ENCODE measurements at places on chromosomes 4 and X.
A peak's percentile ranks its signal among the peaks of the same experiment; 100 is the strongest.

DNA sequence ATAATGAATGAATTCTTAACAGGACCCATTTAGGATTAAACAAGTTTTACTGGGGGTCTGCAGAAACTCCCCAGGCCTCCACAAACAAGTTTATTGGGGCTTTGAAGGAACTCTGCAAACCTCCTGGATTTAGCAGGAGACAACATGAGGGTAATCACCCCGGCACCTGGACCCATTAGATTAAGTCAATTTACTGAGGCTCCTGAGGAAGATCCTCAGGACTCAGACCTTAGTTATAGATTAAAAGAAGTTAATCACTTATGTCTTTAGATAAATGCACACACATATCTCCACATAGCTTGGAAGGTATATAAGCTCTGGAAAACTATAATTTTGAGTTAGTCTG is 29.4 kb downstream of the XG start:
- no peak for DNase-seq

- DNase-seq, result peak; percentile 13
Observed at GRCh38 chr4:139934057-139934707, 219.8 kb downstream of the MAML3 start.

GRCh38 chr4:151455212-151455611 is 46.2 kb downstream of the FHIP1A start:
- DNase-seq, result no peak

DNA sequence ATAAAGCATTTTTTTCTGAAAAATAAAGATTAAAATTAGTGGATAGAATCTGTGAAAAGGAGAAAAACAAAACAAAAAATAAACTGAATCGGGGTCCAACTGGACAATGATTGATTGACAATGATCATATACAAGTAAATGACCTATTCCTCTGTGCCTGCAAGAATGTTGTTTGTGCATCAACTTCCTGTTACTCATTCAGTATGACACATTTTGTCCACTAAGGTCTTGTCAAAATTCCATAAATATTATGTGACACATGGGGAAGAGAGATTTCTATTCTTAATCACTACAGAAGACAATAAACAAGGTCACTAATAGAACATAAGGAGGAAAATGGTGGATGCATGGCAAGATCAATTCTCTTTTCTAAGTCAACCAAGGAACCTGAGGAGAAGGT is 54.9 kb downstream of the F8 start:
- peak; percentile 18 for DNase-seq

DNA sequence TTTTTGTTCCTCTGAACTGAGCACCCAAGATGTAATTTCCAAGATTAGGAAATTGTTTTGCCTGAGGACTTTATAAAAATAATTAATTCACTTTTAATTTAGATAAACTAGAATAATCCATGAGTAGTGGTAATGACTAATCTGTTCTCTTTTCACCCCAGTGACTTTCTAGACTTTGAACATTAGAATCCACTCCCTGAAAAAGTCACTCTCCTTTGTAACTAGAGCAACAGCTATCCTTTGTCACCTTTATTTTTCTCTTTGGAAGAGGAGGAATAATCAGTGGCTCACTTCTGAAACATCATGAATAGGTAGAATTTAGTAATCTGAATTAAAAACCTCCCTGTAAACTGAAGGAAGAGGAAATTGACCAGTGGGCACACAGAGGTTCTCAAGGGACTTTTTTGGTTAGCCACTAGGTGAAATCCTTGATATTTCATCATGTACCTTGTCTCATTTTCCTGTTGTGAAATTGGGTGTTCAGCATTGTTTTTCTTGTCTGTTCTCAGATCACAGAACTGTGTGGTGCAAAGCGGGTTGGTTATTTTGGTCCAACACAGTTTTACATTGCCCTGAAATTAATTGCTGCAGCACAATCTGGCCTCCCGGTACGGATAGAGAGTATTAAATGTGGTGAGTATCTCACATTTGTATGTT is 59.4 kb downstream of the REPS2 start:
- DNase-seq, result peak; percentile 19

DNA sequence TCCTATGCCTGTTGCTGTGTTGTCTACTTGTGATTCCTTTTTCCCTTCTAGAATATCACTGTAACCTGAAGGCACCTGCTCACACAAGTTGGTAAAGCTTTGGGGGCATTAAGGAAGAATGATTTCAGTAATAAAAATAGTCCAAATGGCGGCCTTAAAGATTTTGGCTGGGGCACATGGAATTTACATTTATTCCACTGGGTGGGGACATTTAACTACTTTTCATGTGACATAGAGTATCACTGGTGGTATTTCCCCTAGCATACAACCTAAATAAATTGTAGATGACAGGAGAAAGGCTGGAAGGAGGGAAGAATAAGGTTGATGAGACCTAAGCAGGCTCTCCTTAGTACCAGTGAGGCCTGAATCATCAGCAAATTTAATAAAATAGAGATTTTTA is 121.8 kb upstream of the EDA2R start:
- no peak for DNase-seq

DNA sequence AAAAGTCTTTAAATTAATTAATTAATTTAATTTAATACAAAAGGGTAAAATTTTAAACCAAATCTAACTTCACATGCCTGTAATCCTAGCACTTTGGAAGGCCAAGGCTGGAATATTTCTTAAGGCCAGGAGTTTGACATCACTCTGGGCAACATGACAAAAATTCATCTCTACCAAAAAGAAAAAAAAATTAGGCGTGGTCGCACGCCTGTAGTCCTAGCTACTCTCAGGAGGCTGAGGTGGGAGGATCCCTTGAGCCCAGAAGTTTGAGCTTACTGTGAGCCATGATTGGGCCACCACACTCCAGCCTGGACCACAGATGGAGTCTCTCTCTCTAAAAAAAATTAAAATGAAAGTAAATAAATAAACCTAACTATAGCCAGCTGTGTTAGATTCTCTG is 39.2 kb upstream of the ANTXR2 start:
- DNase-seq, result no peak

- DNase-seq, result peak; percentile 81
Observed at GRCh38 chr4:85486425-85487086, 11.6 kb downstream of the ARHGAP24 start.

GRCh38 chr4:8775121-8775520 is 96.5 kb downstream of the HMX1 start:
- DNase-seq, result no peak

DNA sequence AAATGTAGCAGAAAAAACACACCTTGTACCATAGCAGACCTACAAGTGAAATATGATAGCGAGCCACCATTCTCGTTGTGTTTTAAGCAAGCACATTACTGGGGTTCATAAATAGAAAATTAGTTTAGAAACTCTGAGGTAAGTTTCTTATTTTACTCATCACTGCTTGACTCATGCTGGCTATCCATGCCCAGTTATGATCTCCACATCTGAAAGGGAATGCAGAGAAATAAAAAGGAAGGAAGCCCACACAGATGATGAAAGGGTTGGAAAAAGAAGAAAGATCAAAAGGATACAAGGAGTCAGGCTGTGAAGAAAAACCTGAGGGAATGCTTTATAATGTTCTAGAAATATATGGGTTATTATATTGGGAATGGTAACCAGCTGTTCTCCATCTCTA is 54.5 kb downstream of the CAMK2D start:
- peak; percentile 21 for DNase-seq

DNA sequence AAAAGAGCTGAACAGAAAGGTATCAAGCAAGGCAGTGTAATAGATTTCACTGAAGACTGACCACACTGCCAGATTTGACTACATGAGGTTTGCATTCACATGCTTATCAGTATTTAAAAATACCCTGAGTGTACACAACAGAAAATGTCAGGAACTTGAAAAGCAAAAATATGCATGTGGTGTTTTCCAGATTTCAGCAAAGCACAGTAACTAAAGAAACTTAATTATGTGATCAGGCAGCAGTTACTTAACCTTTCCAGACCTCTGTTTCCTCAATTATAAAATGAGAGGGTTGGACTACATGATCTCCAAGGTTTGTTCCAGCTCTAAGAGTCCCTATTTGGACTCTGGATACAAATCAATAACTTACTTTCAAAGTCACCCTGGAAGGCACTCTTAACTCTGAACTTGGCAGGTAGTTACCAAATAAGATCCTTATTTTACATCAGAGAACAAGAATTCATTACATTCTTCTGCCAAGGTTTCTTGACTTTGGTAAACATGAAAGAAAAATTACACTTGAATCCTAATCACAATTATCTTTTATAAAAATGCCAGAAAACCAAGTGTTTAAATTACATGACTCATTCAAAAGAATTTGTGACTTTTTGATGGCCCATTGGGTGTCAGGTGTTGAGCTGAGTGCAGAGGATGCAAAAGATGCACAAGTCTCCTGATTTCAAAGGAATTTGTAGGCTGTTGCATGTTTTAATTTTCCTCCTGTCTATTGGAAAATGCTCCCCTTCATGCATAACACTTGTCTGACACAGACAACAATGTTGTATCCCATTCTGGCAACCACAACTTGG is 241.6 kb downstream of the MGST2 start:
- DNase-seq, result peak; percentile 48

- no peak for DNase-seq
Observed at GRCh38 chr4:176856421-176856820, 63.7 kb upstream of the VEGFC start.

GRCh38 chrX:37454537-37455285 is 105.5 kb downstream of the PRRG1 start:
- peak; percentile 28 for DNase-seq

GRCh38 chr4:162056990-162057389 is 106.8 kb downstream of the FSTL5 start:
- DNase-seq, result peak; percentile 44

DNA sequence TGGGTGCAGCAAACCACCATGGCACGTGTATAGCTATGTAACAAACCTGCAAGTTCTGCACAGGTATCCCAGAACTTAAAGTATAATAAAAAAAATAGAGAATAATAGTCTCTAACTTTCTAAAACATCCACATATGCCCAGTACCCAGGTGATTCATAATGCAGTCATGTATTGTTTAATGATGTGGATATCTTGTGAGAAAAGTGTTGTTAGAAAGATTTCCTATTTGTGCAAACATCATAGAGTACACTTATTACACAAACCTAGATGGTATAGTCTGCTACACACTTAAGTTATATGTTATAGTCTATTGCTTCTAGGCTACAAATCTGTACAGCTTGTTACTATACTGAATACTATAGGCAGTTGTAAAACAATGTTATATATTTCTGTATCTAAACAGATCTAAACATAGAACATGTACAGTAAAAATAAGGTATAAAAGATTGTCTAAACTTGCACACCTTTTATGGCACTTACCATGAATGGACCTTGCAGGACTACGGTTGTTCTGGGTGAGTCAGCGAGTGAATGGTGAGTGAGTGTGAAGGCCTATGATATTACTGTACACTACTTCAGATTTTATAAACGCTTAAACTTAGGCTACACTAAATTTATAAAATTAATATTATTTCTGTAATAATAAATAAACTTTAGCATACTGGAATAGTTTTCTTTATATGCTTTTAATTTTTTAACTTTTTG is 232.2 kb upstream of the SLIT2 start:
- peak; percentile 16 for DNase-seq

GRCh38 chr4:6182376-6183280 is 17.7 kb downstream of the JAKMIP1 start:
- DNase-seq, result no peak

- DNase-seq, result no peak
Observed at GRCh38 chr4:159534655-159535054, 431.8 kb downstream of the RAPGEF2 start.

GRCh38 chrX:63719633-63720032 is 65.4 kb downstream of the ARHGEF9 start:
- DNase-seq, result no peak

DNA sequence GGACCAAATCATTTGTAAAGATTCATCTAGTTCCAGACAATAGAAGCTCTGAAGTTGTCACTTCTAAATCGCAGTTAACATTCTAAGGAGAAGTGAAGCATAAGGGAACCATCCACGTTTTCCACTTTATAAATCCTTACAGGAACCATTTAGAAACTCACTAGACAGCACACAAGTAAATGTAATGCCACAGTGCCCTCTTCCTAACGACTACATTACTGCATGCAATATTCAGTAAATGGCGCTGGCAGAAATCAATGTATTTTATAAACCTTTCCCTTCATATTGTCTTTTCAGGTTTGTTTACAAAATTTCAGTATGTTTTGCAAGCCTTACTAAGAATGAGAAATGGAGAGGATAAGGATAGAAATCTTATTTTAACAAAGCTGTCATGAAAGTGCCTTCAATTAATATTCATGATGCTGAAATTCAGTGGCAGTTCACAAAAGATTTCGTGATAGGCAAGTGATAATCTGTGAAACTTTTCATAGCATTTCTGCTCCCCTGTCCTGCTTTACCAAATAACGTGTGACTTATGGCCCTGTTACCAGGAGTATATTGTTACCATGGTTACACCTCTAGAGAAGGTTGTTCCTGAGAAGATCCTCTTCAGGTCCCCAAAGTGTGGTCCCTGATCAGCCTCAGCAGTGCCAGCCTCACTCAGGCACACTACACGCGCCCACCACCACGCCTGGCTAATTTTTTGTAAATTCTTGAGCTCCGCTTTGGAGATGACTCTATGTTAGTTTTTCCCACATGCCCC is 54.2 kb downstream of the TMA16 start:
- peak; percentile 60 for DNase-seq

DNA sequence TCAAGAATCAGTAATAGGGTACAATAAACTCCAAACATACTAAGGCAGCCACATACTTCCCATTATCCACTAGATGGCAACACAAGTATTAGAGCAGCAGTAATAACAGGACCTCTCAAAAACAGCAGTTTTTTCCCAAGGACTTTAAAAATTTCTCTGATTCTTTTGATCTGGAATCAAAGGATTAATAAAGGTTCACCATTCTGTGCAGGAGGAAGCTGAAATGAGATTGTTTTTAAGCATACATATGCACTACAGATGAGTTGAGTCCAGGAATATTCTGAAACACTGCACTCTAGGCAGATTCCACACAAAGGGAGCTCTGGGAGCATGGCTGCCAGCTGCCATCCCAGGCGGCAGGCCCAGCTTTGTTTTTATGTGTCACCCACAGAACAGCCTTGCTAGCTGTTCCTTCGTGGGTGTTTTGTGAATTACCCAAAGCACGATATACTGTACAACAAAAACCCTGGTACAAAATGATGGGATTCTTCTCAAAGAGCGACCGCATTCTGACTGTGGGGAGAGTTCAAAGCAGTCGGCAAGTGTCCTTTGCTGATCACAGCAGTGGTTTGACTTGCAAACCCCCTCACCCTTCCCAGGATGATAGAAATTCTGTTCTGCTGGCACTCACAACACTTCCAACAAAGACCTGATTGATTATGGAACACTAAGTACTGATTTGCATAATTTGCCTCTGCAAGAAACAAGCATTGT is 61.0 kb downstream of the STX18 start:
- peak; percentile 18 for DNase-seq

GRCh38 chr4:90883519-90883918 is 756.3 kb downstream of the CCSER1 start:
- no peak for DNase-seq

DNA sequence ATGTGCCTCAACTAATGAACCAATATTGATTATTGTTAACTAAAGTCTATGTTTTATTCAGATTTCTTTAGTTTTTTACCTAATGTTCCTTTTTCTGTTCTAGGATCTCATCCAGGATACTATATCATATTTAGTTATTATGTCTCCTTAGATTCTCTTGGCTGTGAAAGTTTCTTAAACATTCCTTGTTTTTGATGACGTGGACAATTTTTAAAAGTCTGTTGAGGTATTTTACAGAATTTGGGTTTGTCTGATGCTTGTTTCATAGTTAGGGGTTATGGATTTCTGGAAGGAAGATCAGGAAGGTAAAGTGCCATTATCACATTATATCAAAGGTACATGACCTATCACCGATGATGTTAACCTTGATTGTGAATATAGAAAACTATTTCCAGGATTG is 18.2 kb upstream of the MCTS1 start:
- DNase-seq, result no peak
